ENCODE measurements at places on chromosomes 1 and 21. TPM values are rescaled to one million over a fixed set of nuclear protein-coding genes. Genes with fewer than 3 reads are reported as not detected.

FMO1 gene
- not detected for total RNA-seq

ARPC5 gene
- total RNA-seq: 204 TPM

GPR25 gene
- total RNA-seq: not detected

BRDT gene
- total RNA-seq: not detected

ATP5PB gene
- 245 TPM for total RNA-seq

EPRS1 gene
- 66.9 TPM for total RNA-seq

WNT3A gene
- total RNA-seq: 0.05 TPM

PLEKHG5 gene
- 3.5 TPM for total RNA-seq

PSRC1 gene
- 22.3 TPM for total RNA-seq

RAB42 gene
- total RNA-seq: 3.5 TPM

AHCYL1 gene
- 43.4 TPM for total RNA-seq

Measured in A549 treated with AZD2906 at 1 μM for 4 hours (cell line).